Activated T-helper 1 cell treated with anti-CD3 and anti-CD28 coated beads, Interleukin-12 subunit alpha, Interleukin-12 subunit beta, Interleukin-2, Interleukin-4 antibody, amounts not matched to agents 30 ng/mL and 10 ng/mL and 1 ng/mL, durations not matched to agents 14 hours and 24 hours and 36 hours (primary cell): ENCODE measurements at places on chromosomes 1 and 21. TPM values are rescaled to one million over a fixed set of nuclear protein-coding genes. Genes with fewer than 3 reads are reported as not detected.

GLMP gene
- 17.2 and 20.3 TPM in 2 replicates for total RNA-seq

DNAH14 gene
- total RNA-seq, result 0.02 and 0.18 TPM in 2 replicates

LCE3D gene
- total RNA-seq, result not detected in 2 replicates

- no peak for DNase-seq
Observed at GRCh38 chr1:183871142-183871541, 66.2 kb downstream of the RGL1 start.

- DNase-seq, result no peak
Observed at GRCh38 chr1:170247751-170248521, 102.2 kb downstream of the NTMT2 start.

DNA sequence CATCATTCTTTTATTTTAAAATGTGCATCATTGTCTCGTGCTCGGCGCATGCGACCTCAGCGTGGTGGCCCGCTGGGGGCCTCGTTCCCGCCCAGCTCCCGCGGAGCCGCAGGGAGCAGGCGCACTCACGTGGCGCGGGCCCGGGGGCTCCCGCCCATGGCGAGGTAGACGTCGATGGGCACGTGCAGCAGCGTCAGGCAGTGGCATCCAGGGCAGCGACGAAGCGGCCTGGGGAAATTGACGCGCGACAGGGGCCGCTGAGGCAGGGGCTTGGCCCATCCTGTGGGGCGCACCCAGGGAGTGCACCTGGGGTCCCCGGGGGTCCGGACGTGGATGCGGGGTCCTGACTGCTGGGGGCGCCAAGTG lies 994 bp downstream of the FAM229A start:
- DNase-seq, result no peak

GRCh38 chr21:35988416-35989137 lies 71.7 kb downstream of the SETD4 start:
- DNase-seq, result no peak

GRCh38 chr1:15835205-15835740 lies 12.2 kb upstream of the SPEN start:
- no peak for DNase-seq

DNA sequence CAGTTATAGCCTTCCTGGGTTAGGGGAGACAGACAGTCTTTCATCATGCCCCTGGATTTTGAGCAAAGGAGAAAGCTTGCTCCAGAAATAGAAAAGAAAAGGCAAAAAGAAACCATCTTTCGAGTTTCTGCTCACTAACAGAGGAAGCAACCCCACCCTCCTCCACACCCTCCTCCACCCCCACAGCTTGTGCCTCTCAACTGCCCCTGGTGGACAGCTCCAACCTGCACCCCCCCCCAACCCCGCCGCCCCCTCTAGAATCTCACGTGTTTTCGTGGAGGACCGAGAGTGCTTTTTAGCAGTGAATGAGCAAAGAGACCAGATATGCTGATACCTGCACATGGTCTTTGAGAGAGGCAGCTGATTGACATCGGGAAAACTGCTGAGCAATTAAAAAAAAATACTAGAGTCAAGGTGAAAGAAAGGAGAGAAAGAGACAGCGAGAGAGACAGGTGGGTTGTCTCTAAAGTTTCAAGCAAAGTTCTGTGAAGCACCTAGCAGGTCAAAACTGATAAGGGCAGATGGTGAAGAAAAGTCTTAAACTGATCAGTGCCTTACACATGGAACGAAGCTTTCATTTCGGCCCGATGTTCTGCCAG lies 358.3 kb downstream of the KIF26B start:
- no peak for DNase-seq
